GM12878 (cell line): ENCODE measurements at places on chromosomes 5 and 9. TPM values are rescaled to one million over a fixed set of nuclear protein-coding genes. Genes with fewer than 3 reads are reported as not detected.

The CCDC187 gene
- polyA plus RNA-seq = not detected in 2 replicates

GRCh38 chr5:68231414-68232076, 16.0 kb downstream of the PIK3R1 start:
- DNase-seq = no peak

The JAKMIP2 gene
- polyA plus RNA-seq = 0.51 and 1.4 TPM in 2 replicates

The ASPN gene
- polyA plus RNA-seq = 0.47 TPM in 1 of 2 replicates, not detected in the other

- DNase-seq = no peak
Measured at GRCh38 chr5:177111720-177112394, 21.7 kb upstream of the NSD1 start.

The MEIKIN gene
- polyA plus RNA-seq = not detected in 2 replicates

- no peak for DNase-seq
Measured at GRCh38 chr5:171494452-171495121, 75.1 kb downstream of the FGF18 start.

GRCh38 chr5:14488709-14489108, 92.9 kb upstream of the OTULINL start:
- DNase-seq = no peak

GRCh38 chr9:27348785-27349697, 52.1 kb upstream of the EQTN start:
- no peak for DNase-seq

The ELOVL7 gene
- 0.66 and 1.2 TPM in 2 replicates for polyA plus RNA-seq

GRCh38 chr9:136856079-136856476, 3.9 kb downstream of the MAMDC4 start:
- DNase-seq = no peak

DNA sequence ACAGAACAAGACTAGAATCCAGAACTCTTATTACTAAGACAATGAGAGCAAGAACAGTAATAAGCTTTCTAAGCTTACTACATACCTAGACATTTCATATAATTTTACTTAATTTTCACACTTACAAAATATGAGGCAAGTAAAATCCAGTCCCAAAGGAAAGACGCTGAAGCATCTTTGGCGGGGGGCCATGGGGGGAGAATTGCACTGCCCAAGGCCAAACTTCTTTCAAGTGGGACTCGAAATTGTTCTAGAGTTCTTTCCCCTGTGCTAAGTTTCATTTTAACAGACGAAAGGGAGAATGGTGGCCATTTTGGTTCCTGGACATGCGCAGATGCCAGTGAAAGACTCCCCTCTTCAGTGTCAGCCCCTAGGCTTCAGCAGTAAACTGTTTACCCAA, 72.3 kb downstream of the PRRT1B start:
- DNase-seq = no peak

GRCh38 chr5:157528036-157528632, 47.4 kb downstream of the ADAM19 start:
- DNase-seq = no peak

The SERF1A gene
- polyA plus RNA-seq = 5.9 and 7.5 TPM in 2 replicates

DNA sequence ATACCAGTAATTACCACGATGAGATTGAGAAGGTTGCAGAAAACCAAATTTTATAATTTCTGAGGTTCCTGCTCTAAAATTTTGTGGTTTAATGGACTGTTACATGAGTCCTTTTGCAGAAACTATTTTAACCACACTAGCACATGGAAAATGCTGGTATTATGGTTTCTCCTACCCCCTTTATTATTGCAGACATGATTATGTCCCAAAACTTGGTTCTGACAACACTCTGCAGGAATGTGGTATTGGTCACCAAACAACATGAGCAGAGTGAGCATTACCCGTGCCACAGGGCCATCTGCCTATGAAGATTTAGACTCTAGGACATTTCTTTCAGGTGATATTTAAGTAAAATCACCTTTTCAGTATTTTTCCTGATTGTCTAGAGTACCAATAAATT, 2.8 kb upstream of the ECM2 start:
- no peak for DNase-seq

DNA sequence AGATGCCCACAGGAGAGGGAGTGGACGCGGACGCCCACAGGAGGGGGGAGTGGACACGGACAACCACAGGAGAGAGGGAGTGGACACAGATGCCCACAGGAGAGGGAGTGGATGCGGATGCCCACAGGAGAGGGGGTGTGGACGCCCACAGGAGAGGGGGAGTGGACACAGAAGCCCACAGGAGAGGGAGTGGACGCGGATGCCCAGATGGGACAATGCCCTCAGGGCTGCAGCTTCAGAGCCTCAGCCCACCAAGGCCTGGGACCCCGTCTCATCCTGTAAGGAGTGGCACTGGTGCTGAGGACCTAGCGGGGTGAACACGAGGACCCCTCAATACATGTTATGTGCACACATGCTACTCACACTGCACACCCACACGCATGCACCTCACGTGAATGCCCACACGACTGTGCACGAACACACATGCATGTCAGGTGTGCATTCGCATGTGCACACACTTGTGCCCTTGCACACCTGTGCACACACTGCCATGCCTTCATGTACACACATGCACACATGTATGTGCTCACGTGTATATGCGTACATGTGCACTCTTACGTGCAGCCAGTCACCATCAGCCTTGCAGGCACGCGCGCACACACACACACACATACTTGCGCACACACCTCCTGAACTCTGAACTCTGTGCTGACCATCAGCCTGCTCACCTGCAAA, 34.8 kb downstream of the SLC6A18 start:
- DNase-seq = no peak

GRCh38 chr9:121694600-121694999, 43.2 kb downstream of the DAB2IP start:
- no peak for DNase-seq

DNA sequence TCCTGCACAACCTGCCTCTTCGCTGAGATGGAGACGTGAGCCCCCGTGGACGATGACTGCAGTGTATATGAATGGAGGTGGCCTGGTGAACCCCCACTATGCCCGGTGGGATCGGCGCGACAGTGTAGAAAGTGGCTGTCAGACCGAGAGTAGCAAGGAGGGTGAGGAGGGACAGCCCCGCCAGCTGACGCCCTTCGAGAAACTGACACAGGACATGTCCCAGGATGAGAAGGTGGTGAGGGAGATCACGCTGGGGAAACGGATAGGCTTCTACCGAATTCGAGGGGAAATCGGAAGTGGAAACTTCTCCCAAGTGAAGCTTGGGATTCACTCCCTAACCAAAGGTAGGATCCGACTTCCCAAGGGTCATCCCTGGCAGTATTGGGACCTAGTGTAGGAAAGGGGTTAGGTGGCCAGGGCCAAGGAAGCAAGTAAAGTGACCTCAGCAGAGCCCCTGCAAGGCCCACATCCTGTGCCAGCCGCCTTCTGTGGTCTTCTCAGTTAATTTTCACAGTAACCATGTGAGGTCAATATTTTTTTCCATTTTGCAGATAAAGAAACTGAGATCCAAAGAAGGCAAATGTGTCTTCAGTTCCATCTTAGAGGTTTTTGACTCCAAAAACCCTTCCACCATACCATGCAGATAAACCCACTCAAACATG, 53.8 kb downstream of the NIM1K start:
- DNase-seq = no peak

GRCh38 chr5:36734422-36734821, 128.0 kb downstream of the SLC1A3 start:
- DNase-seq = no peak

The ARL14EPL gene
- polyA plus RNA-seq = not detected in 2 replicates

- no peak for DNase-seq
Measured at GRCh38 chr5:79829260-79829659, 139.6 kb downstream of the CMYA5 start.

- DNase-seq = no peak
Measured at GRCh38 chr5:17269201-17269600, 51.8 kb downstream of the BASP1 start.

The LAMC3 gene
- polyA plus RNA-seq = not detected in 2 replicates

GRCh38 chr9:129774791-129775447, 22.1 kb upstream of the PTGES start:
- no peak for DNase-seq

DNA sequence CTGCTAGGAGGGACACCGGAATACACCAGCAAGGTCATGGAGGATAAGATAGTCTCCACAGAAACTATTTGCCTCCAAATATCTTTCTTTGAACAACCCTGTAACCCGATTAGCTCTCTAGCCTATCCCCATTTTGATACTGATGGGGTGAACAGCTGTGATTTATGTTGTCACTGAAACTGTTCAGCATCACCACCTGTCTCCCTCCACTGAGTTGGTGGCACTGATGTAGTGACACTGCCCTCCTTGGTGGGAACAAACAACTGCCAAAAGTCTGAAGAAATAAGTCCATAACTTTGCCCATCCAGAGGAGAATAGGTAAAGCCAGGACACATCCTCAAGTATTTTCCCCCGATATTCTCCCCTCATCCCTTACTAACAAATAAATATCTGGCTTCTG, 24.3 kb upstream of the KCNV2 start:
- no peak for DNase-seq

DNA sequence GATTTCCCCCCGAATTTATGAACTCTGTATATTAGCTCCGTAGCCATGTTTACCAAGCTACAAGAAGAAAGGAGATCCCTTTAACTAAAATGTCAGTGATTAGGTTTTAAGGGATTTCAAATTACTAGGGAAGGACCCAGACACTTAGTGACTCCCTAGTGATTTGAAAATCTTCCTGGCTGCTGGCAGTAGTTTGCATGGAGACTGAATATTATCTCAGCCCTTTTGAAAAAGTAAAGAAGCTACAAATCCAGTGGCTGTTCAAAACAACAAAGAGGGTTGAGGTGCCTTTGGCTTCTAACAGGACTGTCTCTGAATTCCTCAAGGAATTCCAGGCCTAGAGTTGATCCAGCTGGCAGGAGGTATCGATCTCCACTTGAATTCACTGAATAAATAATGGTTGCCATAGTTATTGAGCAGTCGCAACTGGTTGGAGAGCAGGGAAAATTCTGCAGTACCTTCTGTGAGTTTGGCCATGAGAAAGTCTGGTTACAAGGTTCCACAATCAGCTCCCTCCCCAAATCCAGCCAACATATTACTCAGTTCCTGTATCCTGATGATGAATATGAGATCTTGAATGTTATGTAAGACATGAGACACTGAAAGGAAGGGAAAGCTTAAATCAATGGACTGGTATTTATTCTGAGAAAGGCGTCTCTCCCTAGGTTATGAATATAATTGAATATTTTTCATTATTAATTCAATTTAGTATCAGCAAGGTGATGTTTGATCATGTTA, 37.7 kb downstream of the NR4A3 start:
- no peak for DNase-seq

The AMACR gene
- polyA plus RNA-seq = 15.8 and 21.7 TPM in 2 replicates

DNA sequence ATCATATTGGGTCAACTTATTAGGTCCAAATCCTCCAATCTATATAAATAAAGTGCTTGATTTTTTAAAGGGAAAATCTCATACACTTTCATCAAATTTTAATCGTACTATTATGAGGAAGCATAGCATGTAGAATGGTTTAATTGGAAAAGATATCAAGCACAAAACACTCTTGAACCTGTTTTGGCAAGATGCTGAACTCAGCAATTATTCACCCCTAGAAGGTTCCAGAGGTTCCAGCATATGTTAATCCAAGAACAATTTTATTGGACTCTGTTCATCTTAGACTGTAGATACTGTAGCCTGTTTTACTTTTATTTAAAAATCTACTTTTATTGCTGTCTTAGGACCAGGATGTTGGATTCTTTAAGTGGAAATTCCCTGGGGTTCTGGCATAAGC, 92.4 kb upstream of the LHFPL2 start:
- no peak for DNase-seq

DNA sequence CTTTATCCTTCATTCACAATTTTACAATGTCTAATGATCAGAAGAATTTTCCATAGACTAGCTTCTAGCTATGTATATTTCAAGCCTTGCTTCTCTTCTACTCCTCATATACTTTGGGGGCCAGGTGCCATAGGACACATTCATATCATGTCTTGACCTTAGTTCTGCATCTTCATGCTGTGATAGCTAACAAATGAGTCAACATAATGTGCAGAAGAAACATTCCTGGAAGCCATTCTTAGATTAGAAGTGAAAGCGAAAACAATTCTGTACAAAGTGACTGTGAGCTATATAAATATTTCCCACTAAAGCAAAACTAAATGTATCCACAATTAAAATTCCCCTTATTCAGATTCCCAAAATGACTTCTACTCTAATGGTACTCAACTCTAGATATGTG, 320.2 kb upstream of the NREP start:
- peak; percentile 25 for DNase-seq

DNA sequence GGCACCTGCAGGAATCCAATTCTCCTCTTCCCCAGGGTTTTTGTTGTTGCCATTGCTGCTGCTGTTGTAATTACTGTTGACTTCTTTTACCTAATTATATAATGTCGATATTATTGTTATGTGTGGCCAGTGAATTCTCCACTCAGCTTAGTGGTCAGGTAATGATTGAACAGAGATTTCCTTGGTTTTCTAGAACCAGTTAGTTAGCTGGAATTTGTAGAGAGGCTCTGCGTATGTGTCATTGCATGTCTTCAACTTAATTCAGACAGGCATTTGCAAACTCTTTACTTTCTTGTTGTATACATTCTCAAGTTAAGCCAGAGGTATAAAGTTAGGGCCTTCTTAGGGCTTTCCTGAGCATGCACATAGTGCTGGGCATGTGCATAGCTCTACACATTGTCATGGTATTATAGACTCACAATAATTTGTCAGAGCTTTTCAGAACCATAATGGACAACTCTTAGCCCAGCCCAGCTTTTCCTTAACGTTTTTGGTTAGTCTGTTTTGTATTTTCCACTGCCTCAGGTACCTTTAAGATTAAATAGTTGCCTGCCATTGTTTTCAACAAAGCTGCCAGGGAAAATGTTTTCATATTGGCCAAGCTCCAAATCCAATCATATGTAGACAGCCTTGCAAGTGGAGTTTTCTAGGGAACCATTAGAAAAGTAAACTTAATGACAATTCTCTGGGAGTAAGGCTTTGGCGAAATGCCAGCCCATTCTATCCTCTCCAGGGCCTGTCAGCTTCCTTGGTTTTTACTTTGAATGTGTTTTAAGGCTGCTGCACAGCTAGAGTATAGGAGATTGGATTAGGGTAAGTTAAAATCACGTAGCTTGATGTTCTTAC, 68.1 kb downstream of the UBE2R2 start:
- no peak for DNase-seq

DNA sequence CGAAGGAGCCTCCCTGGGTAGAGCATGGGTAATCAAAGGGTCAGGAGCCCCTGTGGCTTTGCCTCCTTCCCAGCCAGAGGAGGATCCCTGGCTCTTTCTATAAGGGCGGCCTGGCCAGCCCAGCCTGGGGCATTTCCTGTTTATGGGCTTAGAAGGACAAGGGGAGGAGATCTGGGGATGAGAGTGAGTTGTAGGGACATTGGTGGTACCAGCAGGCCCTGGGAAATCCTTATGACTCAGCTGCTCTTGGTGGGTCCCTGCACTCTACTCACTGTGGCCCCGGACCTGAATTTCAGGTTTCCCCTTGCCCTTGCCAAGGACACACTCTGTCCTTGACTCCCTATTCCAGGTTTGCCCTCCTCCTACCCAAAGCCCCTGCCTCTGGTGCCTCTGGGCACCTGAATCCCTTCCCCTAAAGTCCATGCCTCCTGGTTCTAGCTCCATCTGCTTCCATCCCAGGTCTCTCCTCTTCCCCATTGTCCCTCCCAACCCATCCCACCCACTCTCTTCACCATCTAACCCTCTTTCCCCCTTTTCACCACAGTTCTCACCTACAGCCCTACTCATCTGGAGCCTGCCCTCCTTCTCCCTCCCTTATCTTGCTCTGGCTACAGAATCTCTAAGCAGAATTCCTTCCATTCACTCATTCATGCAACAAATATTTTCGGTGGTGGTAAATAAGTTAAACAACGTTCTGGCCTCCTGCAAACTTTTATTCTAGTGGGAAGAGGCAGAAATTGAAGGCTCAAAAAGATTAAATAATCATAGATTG, 34.9 kb downstream of the PCDH1 start:
- no peak for DNase-seq
